ENCODE measurements at places on chromosomes 4 and X.

DNA sequence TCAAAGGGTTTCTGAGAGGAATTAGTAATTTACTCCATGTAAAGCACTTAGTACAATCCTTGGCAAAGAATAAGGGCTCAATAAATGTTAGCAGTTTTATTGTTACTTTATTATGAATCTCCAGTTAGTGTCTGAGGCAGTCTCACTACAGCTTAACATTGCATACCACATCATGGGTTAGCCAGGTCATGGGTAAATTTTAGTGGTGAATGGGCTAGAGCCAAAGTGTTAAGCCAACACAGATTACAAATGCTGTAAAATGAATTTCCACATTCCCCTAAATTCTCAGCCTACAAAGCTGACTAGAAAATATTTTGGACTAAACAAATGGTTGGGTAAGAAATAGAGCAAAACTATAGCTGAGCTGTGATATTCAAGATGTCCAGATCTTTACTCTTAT lies 72.4 kb downstream of the NRK start:
- DNase-seq, result no peak

DNA sequence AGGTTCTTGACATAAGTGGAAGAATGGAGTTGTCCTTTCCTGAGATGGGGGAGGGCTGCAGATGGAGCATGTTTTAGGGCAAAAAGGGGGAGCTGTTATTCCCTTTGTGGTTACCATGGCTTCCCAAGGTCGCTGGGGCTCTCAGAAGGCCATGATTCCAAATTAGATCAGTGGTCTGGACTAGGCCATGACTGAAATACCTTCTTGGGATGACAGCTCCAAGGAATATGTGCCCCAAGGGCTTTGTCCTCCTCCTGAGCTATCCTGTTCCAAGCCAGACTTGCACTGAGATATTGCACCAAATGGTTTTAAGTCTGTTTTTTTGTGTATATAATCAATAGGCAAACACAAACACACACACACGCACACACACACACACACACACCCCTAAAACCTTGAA lies 3.0 kb upstream of the RBPJ start:
- DNase-seq, result no peak

- no peak for DNase-seq
Measured at GRCh38 chrX:56788717-56789122, 59.7 kb downstream of the NBDY start.

DNA sequence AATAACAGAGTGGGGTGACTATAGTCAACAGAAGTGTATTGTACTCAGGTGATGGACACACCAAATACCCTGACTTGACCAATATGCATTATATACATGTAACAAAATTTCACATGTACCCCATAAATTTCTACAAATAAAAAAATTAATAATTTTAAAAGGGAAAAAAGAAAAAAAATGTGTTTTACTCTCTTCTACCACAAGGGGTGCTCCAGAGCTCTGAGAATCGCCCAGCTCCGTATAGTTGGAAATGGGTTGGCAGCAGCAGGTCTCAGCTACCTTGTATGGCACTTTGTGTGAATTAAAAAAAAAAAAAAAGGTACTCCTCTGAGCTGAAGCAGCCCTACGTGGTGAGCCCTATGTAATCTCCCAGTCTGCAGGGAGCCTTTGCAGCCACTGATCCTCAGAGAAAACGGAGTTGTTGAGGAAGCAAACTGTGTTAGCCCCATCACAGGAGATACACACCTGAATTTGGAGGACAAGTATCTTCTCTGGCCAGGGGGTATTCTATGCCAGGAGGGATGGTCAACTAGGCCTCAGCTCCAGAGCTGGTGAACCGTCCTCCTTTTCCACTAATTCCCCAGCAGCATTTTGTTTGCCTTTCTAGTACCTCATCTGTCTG lies 17.2 kb upstream of the POLA1 start:
- DNase-seq, result no peak

DNA sequence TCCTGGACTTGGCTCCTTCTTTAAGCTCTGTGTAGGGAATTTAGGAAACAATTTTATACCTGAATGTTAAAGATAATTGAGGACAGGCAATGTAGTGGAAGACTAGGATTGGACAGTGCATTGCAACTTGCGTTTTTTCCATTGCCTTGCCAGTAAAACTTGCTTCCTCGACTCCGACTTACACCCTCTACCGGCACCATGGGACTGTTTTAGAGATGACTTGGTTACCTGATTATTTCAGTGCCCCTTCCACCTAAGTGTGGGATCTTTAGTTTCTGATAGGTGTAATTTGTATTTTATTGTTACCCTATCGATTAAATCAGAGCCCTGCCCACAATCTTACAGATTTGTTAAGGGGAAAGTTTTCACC lies 1.2 kb downstream of the PRPS1 start:
- no peak for DNase-seq

GRCh38 chr4:19381068-19381467 lies 870.6 kb upstream of the SLIT2 start:
- no peak for DNase-seq

- no peak for DNase-seq
Measured at GRCh38 chr4:66568001-66568400, 897.7 kb upstream of the EPHA5 start.

DNA sequence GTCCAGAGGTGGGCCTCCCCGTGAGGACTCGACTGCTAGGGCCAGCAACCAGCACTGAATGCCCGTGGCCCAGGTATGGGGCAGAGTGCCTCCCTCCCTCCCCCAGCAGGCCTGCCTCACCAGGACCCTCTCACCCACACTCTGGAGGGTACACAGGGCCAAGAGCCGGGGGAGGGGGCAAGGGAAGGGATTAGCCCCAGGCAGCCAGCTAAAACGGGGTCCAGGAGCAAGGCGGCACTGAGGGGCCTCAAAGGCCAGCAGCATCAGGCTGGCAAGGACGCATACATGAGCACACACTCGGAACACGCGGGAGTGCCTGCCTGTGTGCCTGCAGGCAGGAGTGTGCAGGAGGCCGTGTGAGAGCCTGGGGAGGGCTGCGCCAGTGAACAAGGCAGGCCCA lies 18.3 kb upstream of the DUSP9 start:
- DNase-seq, result no peak

GRCh38 chrX:154383359-154384283 lies 4.5 kb downstream of the EMD start:
- DNase-seq, result no peak

DNA sequence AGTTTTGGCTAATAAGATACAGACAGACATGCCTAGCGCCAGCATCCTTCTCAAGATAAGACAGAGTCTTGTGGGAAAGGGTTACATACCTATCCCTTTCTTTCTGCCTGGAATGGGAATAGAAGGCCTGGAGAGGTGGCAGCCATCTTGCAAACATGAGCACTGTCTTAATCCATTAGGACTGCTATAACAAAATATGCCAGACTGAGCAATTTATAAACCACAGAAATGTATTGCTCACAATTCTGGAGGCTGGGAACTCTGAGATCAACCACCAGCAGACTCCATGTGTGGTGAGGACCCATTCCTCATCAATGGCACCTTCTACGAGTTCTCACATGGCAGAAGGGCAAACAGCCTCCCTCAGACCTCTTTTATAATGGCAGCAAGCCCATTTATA lies 26.5 kb upstream of the NEIL3 start:
- DNase-seq, result no peak

DNA sequence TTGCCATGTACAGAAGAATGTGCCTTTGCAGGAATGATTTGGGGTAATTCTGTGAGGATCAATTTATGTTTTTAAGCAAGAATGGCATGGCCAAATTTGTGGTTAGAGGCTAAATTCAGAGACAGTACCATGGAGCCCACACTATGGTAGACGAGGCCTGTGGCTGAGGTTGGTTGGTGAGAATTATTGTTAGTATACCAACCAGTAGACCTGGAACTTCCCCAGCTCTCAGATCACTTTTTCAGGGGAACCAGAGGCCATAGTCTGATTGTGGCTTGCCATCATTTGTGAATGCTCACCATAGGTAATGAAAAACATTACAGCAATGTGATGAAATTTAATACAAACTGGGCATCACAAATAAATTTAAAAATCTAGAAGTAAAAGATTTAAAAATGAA lies 56.3 kb downstream of the SHISA3 start:
- DNase-seq, result no peak

DNA sequence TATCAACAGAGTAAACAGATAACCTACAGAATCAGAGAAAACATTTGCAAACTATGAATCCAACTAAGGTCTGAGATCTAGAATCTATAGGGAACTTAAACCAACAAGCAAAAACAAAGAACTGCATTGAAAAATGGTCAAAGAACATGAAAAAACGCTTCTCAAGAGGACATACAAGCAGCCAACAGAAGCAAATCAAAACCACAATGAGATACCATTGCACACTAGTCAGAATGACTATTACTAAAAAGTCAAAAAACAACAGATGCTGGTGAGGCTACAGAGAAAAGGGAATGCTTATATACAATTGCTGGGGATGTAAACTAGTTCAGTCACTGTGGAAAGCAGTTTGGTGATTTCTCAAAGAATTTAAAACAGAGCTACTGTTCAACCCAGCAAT lies 255.7 kb downstream of the TMEM47 start:
- DNase-seq, result no peak

- no peak for DNase-seq
Measured at GRCh38 chr4:151204925-151205524, 71.9 kb upstream of the PRSS48 start.

Measured in stimulated activated CD8-positive, alpha-beta memory T cell treated with anti-CD3 and anti-CD28 coated beads, Interleukin-2, amount 100 ng/mL, for 1 hour (primary cell).